ENCODE measurements at places on chromosomes 2 and 18.

DNA sequence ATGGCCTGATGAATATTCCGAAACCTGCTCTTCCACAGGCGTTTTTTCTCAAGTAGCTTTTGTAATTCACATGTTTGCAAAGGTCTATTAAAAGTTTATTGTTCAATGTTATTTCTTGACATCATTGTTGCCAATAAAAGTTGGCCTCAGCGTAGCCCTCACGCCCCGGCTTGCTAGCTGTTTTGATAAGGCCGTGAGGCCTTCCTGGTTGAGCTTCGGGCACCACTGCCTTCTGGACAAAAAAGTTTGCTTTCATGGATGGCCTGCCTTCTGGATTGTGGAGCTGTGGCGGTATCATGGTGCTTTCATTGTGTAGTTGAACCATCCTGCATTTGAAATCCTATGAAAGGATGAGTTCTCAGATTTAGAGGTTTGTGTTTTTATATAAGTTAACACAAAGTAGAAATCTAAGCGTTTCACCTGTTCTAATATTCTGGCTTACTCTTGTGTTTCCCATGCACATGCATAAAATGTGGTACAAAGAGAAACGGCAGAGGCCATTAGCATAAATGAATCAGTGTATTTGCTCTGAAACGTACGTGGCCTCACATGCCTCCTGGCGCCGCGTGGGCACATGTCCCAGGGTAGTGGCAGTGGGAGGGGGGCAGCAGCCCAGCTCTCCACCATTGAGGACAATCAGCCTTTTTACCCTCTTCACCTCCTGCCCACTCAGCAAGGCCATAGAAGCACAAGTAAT lies 134.5 kb downstream of the NCK2 start:
- DNase-seq, result no peak

- no peak for DNase-seq
These were observed 32.6 kb upstream of the CHMP1B start for GRCh38 chr18:11818486-11819203.

- DNase-seq, result peak; percentile 66
These were observed 64.0 kb upstream of the MCFD2 start for GRCh38 chr2:46979571-46979979.

DNA sequence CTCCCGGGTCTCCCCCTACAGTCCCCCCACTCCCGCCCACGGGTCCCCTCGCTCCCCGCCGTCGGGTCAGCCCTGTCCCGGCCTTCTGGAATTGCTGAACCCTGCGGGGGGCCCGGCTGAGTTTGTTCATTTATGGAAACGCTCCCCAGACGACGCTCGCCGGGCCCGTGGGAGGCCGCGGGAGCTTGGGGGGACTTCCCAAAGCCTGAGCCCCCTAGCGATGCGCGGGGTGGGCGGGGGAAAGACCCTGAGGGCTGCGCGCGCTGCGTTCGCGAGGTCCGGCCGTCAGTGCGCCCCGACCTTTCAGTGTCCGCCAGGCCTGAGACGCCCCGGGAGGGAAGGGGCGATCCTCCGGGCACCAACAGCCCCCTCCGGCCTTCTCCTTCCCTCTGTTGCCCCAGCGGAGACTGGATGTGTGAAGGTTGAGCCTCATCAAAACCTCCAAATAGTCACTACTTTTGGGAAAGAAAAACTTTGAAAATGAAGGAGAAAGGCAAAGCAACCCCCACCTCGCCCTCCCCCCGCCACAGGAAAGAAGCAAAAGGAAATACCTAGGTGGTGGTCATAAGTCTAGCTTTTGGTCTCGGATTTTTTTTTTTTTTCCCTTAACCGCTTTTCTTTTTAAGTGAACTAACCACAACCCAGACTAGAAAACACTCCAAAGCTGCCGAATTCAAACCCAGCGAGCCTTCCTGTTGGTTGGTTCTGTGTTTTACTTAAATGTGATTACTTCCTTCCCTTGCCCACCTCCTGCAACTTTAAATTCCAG lies 509 bp upstream of the CYS1 start:
- peak; percentile 41 for DNase-seq

- DNase-seq, result no peak
These were observed 1.6 kb upstream of the ERMN start for GRCh38 chr2:157327200-157327599.

- peak; percentile 60 for DNase-seq
These were observed 2.1 kb upstream of the PCBP1 start for GRCh38 chr2:70084973-70085710.

GRCh38 chr2:143482316-143482715 lies 353.1 kb downstream of the ARHGAP15 start:
- no peak for DNase-seq

- DNase-seq, result no peak
These were observed 102.2 kb upstream of the FZD7 start for GRCh38 chr2:201931475-201931874.

GRCh38 chr2:101223814-101224231 lies 28.9 kb upstream of the CNOT11 start:
- DNase-seq, result peak; percentile 37

DNA sequence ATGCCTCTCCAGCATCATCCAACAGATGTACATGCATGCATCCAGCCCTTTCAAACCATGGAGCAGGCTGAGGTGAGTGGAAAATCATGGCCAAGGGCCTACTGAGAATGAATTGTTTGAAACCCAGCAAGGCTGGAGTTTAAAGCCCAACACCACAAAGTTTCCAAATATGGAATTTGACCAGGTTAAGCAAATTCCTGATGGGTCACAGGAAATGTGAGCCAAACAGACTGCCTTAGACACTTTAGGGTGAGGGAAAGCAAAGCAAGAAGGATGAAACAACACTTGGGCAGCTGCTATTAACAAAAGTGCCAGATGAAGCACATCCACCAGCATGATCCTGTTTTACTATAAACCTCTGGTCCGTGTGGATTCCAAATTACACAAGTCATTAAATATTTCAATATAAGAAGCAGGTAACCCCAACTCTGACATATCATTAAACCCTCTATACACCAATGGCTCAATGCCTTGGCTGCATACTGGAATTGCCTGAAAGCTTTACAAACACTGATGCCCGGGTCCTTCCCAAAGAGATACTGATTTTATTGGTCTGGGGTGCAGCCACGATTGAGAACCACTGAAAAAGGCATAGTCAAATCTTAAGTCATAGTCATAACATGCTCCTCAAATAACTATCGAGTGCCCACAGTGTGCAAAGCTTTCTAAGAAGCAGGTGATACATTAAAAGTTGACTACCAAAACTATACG lies 9.1 kb downstream of the KLF7 start:
- DNase-seq, result peak; percentile 35

DNA sequence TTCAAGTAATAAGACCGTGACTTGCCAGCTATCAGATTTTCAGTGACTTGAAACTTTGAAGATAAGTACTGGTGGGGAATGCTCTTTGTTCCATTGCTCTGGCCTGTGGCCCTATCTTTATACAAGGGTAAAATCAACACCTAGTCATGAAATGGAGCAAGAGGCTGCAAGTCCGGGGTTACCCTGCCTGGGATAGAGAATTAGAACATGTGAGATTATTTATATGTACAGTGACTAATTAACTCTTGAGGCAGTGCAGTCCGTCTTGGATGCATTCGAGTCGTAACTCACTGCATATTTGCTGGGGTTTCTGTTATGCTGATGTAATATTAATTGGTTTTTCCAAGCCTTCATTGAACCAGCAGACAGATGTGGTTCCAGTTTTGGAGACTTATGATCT lies 105.8 kb upstream of the LYPD6 start:
- DNase-seq, result no peak

- no peak for DNase-seq
These were observed 26.4 kb downstream of the ALK start for GRCh38 chr2:29894822-29895614.

GRCh38 chr2:1591978-1592907 lies 152.1 kb downstream of the PXDN start:
- no peak for DNase-seq

DNA sequence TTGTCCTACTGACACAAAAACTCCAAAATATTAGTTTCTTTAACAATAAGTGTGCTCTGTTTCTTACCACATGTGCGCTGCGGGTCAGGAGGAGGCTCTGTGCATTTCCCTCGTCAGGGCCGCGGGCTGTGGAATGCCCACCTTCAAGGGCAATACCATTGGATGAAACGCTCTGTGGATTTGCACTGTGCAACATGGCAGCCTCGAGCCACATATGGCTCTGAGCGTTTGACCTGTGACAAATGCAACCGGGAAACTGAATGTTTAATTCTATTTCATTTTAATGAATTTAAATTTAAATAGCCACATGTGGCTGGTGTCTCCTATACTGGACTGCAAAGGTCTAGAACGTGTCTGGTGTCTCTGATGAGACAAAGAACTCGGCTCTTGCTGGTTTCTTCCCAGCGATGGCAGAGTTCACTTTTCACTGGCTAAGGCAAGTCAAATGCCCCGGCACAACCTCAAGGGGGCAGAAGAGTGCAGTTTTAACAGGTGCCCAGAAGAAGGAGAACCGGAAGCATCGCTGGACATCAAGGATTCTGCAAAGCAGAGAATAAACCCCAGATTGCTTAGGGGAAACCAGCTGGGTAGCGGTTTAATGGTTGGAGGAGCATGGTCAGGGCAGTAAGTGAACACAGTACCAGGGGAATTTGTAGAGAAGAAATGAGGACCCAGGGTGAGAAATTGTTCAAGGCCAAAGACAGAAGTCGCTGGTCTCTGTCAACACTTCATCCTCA lies 37.0 kb upstream of the TMEM18 start:
- peak; percentile 32 for DNase-seq

DNA sequence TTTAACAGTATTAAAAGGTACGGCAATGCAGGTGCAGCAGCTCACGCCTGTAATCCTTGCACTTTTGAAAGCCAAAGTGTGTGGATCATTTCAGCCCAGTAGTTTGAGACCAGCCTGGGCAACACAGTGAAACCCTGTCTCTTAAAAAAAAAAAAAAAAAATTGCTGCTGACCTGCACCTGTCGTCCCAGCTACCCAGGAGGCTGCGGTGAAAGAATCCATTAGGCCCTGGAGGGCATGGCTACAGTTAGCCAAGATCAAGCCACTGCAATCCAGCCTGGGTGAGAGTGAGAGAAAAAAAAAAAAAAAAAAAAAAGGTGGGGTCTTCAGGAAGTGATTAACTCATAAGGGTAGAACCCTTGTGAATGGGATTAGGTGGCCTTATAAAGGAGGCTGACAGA lies 12.8 kb downstream of the CUL3 start:
- no peak for DNase-seq

- no peak for DNase-seq
These were observed 8.7 kb downstream of the TET3 start for GRCh38 chr2:73993376-73993775.

Measured in activated naive CD8-positive, alpha-beta T cell treated with anti-CD3 and anti-CD28 coated beads for 36 hours (primary cell).